ENCODE measurements at places on chromosomes 11 and 22. TPM values are rescaled to one million over a fixed set of nuclear protein-coding genes. Genes with fewer than 3 reads are reported as not detected.

GRCh38 chr11:2930704-2931419 is 1.6 kb upstream of the PHLDA2 start:
- H3K4me3 ChIP-seq: peak overlapping the region; percentile 92
- no peaks in the 10 kb centered on the region for H3K27me3 ChIP-seq
- peaks cover 16% of the 10 kb centered on the region for H3K4me1 ChIP-seq
- H3K27ac ChIP-seq: peak overlapping the region; percentile 53

- H3K27ac ChIP-seq: no peak overlapping the region
- no peak overlapping the region for H3K4me3 ChIP-seq
- peaks cover 2% of the 10 kb centered on the region for H3K4me1 ChIP-seq
- H3K36me3 ChIP-seq: peaks cover 50% of the 10 kb centered on the region
- H3K27me3 ChIP-seq: no peaks in the 10 kb centered on the region
Measured at GRCh38 chr22:21926728-21927127, 25.9 kb downstream of the PPM1F start.

DNA sequence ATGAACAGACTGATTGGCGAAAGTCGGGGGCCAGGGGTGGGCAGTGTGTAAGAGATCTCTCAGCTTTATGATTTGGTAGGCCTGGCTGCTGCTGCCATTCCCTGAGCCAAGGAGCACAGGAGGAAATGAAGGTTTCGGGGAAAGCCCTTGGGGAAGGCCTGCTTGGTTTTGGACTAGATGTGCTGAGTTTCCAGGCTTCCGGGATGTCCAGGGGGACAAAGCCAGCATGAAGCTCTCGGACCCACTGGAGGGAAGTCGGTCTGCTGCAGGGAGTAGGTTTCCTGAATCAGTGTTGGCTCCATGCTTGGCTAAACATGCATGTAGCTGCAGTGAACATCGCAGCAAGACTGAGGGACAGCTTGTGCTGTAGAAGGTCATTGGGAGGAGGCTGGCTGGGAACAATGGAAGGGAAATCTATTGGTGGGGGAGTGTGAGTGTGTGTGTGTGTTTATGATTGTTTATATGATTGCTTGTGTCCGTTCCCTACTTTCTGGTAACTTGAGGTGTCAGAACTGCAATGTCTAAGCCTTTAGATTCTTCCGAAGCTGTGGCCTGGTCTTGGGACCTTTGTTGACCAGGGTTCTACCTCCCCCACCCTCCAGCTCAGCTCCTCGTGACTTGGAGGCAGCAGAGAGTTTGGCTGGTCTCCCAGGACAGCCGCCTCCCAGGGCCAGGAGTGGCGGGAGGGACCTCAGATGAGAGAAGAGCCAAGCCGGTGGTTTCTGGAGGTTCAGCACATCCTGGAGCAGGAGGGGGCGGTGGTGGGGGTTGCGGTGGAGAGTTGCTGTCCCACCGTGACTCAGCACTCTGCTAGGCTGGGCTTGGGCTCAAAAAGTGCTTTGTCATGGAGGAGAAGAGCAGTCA is 4.0 kb upstream of the FTH1 start:
- peaks cover 33% of the 10 kb centered on the region for H3K4me1 ChIP-seq
- no peaks in the 10 kb centered on the region for H3K27me3 ChIP-seq
- no peak overlapping the region for H3K4me3 ChIP-seq
- peaks cover 3% of the 10 kb centered on the region for H3K36me3 ChIP-seq
- peak overlapping the region; percentile 99 for H3K27ac ChIP-seq

DNA sequence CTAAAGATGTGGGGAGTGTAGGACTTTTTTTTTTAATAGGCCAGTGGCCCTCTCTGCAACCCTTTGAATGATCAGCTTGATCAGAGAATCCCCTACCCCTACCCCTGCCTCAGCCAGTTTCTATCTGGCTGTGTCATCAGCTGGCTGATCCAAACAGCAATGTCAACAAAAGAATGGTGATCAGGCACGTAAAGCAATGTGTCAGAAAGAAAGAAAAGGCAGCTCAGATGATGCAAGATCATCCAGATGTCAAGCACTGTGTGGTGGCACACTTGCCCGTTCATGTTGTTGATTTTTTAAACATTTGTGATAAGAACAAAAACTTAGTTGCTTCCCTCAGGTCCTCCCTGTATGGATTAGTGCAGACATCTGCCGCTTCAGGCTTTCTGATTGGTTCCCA is 26.3 kb upstream of the EHF start:
- no peaks in the 10 kb centered on the region for H3K36me3 ChIP-seq
- no peak overlapping the region for H3K4me3 ChIP-seq
- DNase-seq: no peak
- H3K27me3 ChIP-seq: no peaks in the 10 kb centered on the region
- peaks cover 6% of the 10 kb centered on the region for H3K4me1 ChIP-seq

DNA sequence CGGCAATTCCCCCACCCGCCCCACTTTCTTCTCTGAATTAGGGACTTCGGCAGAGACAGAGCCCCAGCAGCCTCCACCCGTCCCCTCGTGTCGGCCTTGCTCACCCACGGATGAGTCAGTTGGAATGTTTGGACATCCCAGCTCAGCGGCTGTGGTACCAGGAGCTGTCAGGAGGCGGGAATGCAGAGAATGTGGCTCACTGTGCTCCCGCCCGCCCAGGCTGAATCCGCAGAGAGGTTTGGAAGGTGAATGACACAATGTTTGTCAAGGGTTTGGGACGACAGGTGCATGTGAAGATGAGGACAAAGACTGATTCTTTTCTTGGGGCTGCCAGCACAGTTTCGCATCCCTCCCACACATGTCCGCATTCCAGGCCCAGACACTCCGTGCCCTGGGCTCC is 39.6 kb downstream of the LIF start:
- peaks cover 54% of the 10 kb centered on the region for H3K4me1 ChIP-seq
- peak overlapping the region; percentile 97 for H3K27ac ChIP-seq
- H3K4me3 ChIP-seq: no peak overlapping the region
- H3K27me3 ChIP-seq: no peaks in the 10 kb centered on the region

DNA sequence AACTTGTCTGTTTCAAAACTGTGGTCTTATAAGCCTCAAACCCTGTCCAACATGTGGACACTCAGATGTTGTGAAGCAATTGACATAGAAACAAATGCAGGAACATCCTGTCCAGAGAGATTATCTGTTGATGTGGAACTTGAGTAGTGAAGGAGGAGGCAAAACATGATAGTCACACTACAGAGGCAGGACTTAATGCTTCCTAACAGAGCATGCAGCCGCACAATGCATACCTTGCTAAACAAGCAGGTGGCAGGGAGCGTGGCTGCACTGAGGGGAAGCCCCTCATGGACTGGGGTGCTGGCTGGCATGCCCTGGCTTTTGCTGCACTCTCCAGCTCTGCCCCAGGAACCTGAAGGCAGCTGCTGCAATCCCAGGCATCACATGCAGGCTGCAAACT is 5.3 kb downstream of the C22orf39 start:
- H3K27ac ChIP-seq: no peak overlapping the region
- no peak for DNase-seq
- H3K36me3 ChIP-seq: peaks cover 17% of the 10 kb centered on the region
- no peak overlapping the region for H3K4me3 ChIP-seq
- H3K4me1 ChIP-seq: peaks cover 4% of the 10 kb centered on the region

DNA sequence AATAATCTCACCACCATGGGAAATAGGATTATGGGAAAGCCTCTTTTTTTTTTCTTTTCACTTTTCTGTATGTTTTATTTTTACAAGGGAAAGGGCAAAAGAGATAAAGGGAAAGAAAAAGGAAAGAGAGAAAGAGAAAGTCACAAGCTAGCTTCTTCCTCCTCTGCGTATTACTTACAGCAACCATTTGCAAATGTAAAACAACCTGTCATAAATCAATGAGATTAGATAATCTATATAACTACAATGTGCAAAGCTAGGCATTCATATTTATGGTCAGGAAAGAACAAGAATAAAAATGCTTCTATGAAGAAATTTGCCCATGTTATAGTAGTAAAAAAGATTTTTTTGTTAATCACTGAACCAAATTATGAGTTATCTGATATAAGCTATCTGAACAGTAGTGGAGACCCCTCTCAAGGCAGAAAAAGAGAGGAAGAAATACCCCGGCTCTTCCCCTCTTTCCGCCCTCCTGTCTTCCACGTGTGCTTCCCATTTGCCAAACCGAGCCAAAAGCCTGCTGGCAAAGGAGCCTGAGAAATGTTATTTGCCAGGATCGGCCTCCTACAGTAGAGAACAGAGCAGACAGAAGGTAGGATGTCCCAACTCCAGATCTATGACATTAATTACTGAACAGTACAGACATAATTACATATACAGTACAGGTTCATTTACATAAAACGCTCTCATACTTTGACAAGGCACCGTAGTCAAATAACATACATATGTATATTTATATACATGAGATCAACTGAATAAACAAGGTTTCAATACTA is 50.2 kb downstream of the ARHGAP32 start:
- no peak overlapping the region for H3K4me3 ChIP-seq
- DNase-seq: no peak
- no peaks in the 10 kb centered on the region for H3K4me1 ChIP-seq
- no peaks in the 10 kb centered on the region for H3K27me3 ChIP-seq
- no peaks in the 10 kb centered on the region for H3K36me3 ChIP-seq

- DNase-seq: no peak
- peaks cover 30% of the 10 kb centered on the region for H3K27me3 ChIP-seq
Measured at GRCh38 chr22:22669093-22669492, 24.7 kb downstream of the GGTLC2 start.

DNA sequence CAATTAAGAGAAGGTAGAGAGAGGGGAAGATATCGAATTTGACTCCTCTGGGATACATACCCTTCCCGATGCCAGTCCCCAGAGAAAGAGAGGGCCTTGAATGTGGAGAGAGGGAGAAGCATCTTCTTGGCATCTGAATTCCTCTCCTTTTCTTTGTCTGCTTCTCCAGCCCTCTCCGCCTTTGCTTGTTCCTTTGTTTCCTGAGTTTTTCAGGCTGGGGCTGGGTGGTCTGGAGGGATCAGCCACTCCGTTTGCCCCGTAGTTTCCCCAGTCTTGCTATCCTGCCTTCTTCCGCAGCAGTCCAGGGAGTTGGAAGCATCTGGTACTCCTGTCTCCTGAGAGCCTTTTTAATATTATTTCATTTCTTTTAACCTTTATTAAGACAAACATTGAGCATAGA is 107.1 kb upstream of the CADM1 start:
- H3K27me3 ChIP-seq: peaks cover 13% of the 10 kb centered on the region
- H3K4me1 ChIP-seq: peaks cover 11% of the 10 kb centered on the region
- H3K27ac ChIP-seq: no peak overlapping the region
- H3K4me3 ChIP-seq: no peak overlapping the region
- no peaks in the 10 kb centered on the region for H3K36me3 ChIP-seq

- H3K4me3 ChIP-seq: peak overlapping the region; percentile 25
- DNase-seq: no peak
- H3K4me1 ChIP-seq: peaks cover 50% of the 10 kb centered on the region
- peaks cover 22% of the 10 kb centered on the region for H3K36me3 ChIP-seq
Measured at GRCh38 chr11:118909619-118910308, 16.0 kb downstream of the BCL9L start.

DNA sequence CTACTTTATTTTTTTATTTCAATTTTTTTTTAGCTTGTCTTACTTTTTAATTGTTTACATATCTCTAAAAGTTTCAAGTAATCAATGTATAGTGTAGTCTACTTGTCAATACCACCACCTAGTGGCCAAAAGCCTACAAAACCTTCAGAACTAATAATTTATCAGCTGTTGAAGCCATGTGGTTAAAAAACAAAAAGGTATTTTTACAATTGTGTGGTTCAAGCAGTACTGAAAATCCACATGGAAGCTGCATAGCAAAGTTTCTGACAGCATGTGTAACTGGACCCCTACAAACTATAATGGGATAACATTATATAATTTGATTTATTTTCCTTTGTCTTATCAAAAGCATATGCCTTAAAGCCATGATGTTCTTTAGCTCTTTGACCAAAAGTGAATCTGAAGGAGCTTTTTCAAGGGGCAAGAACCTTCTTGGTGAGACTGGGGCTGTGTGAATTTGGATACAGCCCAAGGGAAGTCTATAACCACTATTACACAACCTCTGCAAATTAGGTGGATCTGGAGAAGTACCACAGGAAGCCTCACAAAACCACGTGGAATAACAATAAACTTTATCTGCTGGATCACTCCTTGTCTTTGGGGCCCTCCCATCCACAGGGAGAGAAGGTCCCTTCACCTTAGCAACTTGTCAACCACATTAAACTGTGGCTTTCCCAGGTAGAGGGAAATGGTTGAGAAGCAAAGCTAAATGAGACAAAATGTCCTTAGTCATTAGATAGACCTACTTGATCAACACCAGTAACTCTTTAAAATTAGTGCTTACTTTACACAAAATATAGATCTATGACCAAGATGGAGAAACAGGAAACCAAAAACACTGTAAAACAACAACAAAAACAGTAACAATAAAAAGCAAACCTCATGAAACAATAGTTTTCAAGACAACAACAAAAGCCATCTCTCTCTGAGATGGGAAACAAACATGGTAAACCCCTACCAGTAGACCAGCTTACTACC is 9.9 kb downstream of the NARS2 start:
- H3K4me1 ChIP-seq: peaks cover 13% of the 10 kb centered on the region
- H3K27me3 ChIP-seq: no peaks in the 10 kb centered on the region
- DNase-seq: peak; percentile 76
- peaks cover 3% of the 10 kb centered on the region for H3K36me3 ChIP-seq

- peaks cover 23% of the 10 kb centered on the region for H3K4me1 ChIP-seq
- H3K27me3 ChIP-seq: no peaks in the 10 kb centered on the region
- H3K36me3 ChIP-seq: no peaks in the 10 kb centered on the region
Measured at GRCh38 chr22:39290724-39291161, 28.7 kb downstream of the RPL3 start.

GRCh38 chr22:24826710-24827285 is 20.8 kb downstream of the SGSM1 start:
- H3K36me3 ChIP-seq: no peaks in the 10 kb centered on the region
- H3K4me3 ChIP-seq: no peak overlapping the region
- H3K27me3 ChIP-seq: peaks cover 15% of the 10 kb centered on the region
- no peak overlapping the region for H3K27ac ChIP-seq
- no peak for DNase-seq

DNA sequence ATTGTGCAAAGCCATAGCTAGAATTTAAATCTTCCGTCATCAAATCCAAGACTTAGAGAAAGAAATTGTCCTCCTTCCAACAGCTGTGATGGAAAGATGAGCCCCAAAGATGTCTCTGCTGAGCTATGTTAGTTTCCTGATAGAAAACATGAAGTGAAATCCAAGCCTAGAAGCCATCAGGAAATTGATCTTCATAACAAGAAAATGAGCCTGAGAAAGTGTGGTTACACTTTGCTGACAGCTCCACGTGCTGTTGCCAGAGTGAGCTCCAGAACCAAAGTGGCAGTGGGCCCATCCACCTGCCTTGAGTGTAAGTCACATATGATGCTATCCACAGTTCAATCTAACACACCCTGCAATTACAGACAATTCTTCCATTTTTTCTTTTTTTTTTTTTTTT is 58.0 kb upstream of the UBASH3B start:
- no peak overlapping the region for H3K4me3 ChIP-seq
- DNase-seq: no peak
- peaks cover 25% of the 10 kb centered on the region for H3K27me3 ChIP-seq
- no peak overlapping the region for H3K27ac ChIP-seq
- H3K4me1 ChIP-seq: peaks cover 2% of the 10 kb centered on the region

Gene CELF1
- total RNA-seq: 109 TPM

Gene MS4A4A
- not detected for total RNA-seq

Gene F2
- total RNA-seq: not detected

Gene SEPTIN3
- total RNA-seq: under 0.01 TPM

Gene SIRT3
- 5.4 TPM for total RNA-seq

Gene FAM83F
- total RNA-seq: not detected

Gene WDR74
- 44.3 TPM for total RNA-seq
